CD4-positive, alpha-beta T cell treated with Interleukin-15 for 4 hours (primary cell): ENCODE measurements at places on chromosomes 5 and 9.
A peak's percentile ranks its signal among the peaks of the same experiment; 100 is the strongest.

- no peak for DNase-seq
These were observed 191.5 kb downstream of the CFAP90 start for GRCh38 chr5:7659420-7659819.

DNA sequence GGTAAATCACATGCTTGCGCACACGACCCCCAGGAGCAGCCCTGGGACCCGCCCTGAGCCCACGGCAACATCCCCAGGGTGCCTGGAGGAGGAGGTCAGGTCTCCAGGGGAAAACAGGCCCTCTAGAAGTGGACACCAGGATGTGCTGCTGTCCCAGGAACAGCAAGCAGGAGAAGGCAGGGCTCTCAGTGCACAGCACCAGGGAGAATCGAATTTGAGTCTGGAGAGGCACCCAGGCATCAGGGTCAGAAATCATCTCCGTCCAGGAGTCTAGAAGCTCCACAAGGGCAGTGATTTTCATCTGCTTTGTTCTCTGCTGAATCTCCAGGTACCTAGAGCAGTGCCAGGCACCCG lies 93.6 kb downstream of the PAX5 start:
- no peak for DNase-seq

- no peak for DNase-seq
These were observed 36.4 kb downstream of the C6 start for GRCh38 chr5:41176952-41177351.

DNA sequence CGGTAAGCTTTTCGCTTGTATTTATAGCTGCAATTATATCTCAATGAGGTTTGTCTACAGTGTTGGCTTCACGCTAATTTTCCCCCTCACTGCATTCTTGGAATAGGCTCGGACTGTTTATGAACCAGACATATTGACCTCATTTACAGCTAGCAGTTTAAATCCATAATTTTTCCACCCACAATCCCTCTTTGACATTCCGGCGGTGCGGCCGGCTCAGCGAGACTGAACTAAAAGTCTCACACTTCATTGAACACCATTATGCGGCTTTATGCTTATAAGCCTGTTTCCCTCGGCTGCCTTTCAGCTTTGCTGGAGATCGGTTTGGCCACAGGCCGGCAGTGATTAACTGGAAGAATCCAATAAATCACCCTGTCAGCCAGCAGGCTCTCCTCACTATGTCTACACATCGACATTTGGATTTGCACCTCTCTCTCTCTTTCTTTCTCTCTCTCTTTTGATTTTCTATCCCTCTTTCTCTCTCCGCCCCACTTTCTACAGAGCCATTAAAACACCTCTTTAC lies 315.0 kb upstream of the TLE4 start:
- DNase-seq, result no peak

DNA sequence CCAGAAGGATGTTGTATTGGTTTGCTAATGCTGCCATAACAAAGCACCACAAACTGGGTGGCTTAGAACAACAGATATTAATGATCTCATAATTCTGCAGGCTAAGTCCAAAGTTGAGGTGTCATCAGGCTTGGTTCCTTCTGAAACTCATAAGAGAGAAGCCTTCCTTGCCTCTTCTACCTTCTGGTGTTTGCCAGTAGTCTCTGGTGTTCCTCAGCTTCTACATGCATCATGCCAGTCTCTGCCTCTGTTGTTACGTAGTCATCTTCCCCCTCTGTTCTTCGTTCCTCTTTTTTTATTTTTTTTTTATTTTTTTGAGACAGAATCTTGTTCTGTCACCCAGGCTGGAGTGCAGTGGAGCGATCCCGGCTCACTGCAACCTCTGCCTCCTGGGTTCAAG lies 61.8 kb downstream of the LRRC70 start:
- DNase-seq, result no peak

- no peak for DNase-seq
These were observed 567.9 kb downstream of the TAF11L14 start for GRCh38 chr5:18202164-18202563.

GRCh38 chr5:6576861-6577501 lies 55.9 kb downstream of the NSUN2 start:
- no peak for DNase-seq

GRCh38 chr9:14213504-14213903 lies 100.4 kb downstream of the NFIB start:
- DNase-seq, result no peak

DNA sequence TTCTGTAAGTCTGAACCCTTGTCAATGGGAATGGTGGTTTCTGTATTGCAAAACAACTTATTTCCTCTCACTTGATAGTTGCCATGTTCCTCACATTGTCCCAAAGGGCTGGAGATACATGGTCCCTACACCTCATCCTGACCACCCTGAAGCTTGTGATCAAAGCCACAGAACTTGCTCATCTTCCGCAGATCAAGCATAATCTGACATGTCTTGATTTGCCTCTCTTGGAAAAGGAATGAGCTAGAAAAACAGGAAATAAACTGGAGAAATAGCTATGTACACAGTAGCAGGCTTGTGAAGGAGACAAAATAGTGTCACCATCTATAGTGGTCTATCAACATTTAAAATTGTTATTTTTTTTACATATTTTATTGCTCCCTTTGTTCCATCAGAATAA lies 871.9 kb upstream of the C9orf72 start:
- no peak for DNase-seq

GRCh38 chr5:109410389-109411148 lies 795 bp upstream of the PJA2 start:
- DNase-seq, result peak; percentile 22

- DNase-seq, result no peak
These were observed 399.0 kb upstream of the MEF2C start for GRCh38 chr5:89281766-89282553.

- DNase-seq, result no peak
These were observed 921 bp downstream of the KCNIP1 start for GRCh38 chr5:170504616-170505266.

DNA sequence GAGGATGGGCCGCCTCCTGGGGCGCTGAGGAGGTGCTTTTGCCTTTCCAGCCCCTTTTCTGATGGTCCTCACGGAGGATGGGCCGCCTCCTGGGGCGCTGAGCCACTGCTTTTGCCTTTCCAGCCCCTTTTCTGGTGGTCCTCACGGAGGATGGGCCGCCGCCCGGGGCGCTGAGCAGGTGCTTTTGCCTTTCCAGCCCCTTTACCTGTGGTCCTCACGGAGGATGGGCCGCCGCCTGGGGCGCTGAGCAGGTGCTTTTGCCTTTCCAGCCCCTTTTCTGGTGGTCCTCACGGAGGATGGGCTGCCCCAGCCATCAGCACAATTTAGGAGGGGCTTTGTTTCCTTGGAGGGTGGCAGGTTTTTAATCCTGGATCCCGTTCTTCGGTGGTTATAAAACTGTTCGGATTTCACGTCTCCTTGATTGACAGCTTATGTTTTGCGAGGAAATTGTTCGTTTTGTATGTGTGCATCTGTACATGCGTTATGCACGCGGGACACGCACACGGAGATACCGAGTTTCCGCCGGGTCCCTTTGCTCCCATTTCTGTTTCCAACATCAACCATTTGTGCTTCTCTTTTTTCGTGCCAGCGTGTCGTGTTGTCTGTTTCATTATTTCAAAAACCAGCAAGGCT lies 34.7 kb upstream of the SLC9A3 start:
- DNase-seq, result no peak

- no peak for DNase-seq
These were observed 16.3 kb downstream of the GPR151 start for GRCh38 chr5:146499680-146500079.
